NCI-H187 (cell line): ENCODE measurements at places on chromosomes 3 and 15.

DNA sequence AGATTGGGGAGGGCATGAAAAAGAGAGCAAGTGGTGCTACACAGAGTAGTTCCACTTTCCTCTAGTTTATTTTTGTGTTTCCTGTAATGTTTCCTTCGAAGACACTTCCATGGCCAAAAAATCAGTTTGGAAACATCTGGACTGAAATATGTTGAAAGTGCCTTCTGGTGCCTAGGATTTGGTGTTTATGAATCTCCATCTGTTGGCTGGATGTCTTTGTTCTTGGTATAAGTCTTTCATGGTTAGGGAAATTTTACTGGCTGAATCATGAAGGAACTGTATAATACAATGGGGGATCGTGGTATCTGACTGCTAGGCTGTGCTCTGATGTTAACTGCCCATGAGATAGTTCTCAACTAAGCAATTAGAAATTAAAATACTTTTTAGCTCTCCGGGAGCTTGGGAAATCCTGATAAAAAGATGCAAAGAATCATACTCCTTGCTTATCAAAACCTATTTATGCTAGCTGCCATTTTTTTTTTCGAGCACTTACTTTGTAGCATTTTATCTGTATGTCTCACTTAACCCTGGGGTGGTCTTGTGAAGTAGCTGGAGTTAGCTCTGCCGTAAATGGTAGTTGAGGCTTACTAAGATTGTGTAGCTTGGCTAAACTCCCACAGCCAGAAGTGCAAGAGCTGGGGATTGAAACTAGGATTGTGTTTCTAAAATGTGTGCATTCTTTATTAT, 21.9 kb downstream of the AKAP13 start:
- DNase-seq: no peak

GRCh38 chr3:158460926-158461325, 110.1 kb upstream of the MLF1 start:
- no peak for DNase-seq

DNA sequence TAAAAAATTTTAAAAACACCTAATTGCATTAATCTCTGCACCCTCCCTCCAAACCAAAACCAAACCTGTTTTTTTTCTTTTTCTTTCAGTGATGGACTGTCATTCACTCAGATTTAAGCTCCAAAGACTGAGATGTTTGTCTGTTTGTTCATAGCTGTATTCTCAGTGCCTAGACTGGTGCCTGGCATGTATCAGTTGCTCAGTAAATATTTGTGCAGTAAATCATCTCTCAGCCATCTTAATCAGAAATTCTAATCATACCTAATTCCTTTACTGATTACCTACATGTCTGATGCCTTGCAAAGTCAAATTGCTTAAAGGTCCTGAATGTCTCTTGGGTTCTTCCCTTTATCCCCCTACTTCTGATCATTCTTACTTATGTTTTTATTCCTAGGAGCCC, 138.8 kb downstream of the ZNF609 start:
- DNase-seq: no peak

DNA sequence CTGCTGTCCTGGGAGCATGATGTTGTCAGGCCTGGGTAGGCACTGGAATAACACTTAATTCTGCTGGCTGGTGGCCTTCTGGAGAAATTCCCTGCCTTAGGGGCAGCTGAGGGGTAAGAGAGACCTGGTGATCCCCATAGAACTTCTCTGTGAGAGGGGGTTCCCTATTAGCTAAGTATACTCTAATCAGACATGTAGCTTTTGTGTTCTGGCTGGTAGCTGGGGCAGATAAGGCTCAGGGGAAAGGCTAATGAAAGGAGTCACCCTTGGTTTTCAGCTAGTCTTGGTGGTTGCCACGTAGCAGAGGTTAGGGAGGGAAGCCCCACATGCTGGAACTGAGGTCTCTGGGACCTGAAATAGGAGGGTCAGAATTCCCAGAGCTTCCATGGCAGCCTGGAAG, 952 bp upstream of the HDDC3 start:
- no peak for DNase-seq

GRCh38 chr15:55016225-55016624, 180.5 kb downstream of the RSL24D1 start:
- no peak for DNase-seq

DNA sequence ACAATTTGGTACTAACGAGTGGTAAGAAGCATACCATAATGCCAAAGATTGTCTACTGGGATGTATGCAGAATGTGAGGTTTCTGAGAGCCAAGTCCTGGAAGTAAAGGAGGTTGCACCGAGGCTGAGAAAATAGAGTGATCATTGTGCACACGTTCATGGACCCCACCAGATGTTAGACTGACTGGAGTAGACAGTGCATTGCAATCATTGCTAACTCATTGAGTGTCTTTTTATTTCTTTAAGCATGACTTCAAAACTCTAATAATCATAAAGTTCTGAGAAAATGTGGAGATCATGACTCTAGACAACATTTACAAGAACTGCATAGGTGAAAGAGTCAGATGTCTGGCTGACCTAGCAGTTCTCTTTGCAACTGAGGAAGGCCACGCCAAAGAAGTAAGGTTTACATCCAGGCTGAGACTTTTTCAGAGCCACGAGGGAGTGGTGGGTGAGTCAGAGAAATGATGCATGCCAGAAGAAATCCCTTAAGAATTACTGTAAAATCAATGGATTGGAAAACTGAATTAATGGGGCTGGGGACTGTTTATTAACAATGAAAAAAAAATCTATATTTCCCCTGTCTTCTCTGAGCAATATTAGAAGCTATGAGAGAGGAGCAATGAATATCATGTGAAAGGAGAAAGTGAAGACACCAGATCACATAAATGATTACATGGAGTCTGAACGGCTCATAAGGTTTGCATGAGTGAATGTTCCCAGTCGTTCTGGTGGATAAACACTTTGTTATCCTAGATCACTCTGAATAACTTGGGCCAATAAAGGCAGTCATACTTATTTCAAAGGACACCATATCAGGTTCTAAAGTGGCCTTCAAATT, 76.0 kb upstream of the SLC25A26 start:
- DNase-seq: no peak

GRCh38 chr3:51591231-51591630, 52.7 kb downstream of the RAD54L2 start:
- DNase-seq: no peak

- DNase-seq: no peak
Measured at GRCh38 chr15:48239334-48239733, 33.2 kb downstream of the SLC12A1 start.

DNA sequence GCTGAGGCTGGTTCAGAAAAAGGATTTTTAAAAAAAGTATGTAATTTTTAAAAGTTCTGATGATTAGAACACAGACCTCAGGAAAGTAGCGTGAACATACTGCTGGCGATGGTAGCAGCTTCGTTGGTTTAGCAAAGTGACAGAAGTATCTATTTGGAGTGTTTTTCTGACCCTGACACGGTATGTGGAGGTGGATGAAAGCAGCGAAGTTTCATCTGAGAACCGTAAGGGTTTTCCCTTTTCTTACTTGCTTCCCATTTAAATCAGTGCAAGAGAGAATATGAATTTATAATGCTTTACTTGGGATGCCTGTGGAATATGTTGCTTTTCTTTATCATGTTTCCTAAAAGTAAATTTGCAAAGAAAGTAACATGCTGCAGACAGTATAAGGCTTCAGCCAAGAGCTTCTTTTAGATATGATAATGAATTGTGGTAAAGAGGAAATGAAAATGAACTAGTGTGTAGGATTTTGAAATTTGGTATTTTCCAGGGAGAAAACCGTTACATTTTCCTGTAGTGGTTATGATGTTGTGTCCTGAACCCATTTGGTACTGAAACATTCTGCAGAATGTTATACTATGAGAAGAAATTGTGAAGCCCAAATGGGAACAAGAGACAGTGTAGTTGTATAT, 3.9 kb downstream of the CHST2 start:
- no peak for DNase-seq

- no peak for DNase-seq
Measured at GRCh38 chr3:17166369-17166768, 281.6 kb downstream of the PLCL2 start.

GRCh38 chr3:23995219-23995618, 50.1 kb downstream of the NR1D2 start:
- DNase-seq: no peak

- no peak for DNase-seq
Measured at GRCh38 chr15:38944536-38944935, 379.9 kb upstream of the RASGRP1 start.

DNA sequence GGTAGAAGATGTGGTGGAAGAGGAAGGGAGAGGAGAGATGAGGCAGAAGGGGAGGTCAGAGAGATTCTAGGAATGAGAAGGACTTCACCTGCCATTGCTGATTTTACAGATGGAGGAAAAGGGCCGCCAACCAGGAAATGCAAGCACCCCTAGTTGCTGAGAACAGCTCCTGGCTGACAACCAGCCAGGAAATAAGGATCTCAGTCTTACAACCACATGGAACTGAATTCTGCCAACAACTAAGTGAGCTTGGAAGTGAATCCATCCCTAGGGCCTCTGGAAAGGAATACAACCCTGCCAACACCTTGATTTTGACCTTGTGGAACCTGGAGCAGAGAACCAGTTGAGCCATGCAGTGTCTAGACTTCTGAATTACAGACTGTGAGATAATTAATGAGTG, 86.6 kb downstream of the EDEM1 start:
- DNase-seq: no peak

- DNase-seq: no peak
Measured at GRCh38 chr3:57184526-57184925, 15.3 kb downstream of the HESX1 start.

DNA sequence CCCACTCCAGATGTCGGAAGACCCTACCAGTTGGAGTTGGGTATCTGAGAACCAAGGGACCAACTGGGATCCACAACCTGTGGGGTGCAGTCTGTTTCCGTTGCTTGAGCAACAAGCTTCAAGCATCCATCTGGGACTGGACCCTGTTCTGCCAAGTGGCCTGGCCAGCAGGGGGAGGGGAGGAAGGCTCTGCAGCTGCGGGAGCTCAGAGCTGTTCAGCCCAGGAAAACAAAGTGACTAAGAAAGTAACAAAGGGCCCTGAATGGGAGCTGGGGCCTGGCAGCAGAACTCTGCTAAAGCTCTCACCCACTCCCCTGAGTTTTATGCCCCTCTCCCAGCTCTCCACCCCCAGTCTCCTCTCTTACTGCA, 2.7 kb downstream of the TYRO3 start:
- no peak for DNase-seq

- DNase-seq: no peak
Measured at GRCh38 chr3:18778598-18778997, 353.5 kb upstream of the SATB1 start.

GRCh38 chr15:69590932-69591524, 138.4 kb downstream of the RPLP1 start:
- DNase-seq: no peak

GRCh38 chr15:99613887-99614647, 48.3 kb downstream of the MEF2A start:
- DNase-seq: no peak

GRCh38 chr15:41730543-41730942, 43.7 kb upstream of the MAPKBP1 start:
- DNase-seq: no peak

GRCh38 chr3:135181408-135181807, 386.3 kb downstream of the EPHB1 start:
- no peak for DNase-seq

DNA sequence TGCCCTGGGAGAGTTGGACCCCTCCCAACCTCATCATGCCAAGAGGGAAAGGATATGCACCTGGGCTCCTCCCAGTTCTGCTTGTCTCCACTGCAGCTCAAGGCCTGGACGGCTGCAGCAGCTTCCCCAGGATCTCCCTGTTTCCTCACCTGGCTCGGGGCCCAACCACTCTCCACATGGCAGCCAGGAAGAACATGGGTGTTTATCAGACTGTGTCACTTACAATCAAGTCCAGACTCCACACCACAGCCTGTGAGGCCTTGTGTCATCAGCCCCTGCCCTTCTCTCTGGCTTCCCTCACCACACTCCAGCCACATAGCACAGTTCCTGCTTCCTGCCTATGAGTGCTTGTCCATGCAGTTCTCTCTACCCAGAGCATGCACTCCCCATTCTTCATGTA, 534.4 kb downstream of the EPHB1 start:
- no peak for DNase-seq

GRCh38 chr15:66879531-66880368, 177.7 kb downstream of the SMAD6 start:
- DNase-seq: no peak

DNA sequence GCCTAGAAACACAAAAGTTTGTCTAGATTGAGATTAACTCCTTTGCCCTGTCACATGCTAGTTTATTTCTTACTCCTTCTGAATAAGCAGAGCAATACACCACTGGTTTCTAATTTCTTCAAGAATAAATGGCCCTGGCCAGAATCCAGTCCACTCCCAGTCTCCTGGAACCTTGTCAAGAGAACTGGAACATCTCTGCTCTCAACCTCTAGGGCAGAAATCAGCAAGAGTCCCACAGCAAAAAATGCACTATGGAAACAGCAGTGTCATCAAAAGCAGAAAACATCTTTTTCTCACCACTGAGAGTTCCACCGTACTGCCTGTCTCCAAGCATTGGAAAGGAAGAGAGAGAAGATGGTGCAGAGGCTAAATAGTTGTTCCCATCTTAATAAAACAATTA, 35.9 kb upstream of the PPP2R3A start:
- no peak for DNase-seq
